ENCODE measurements at places on chromosomes 2 and 18.

- DNase-seq: no peak
Measured at GRCh38 chr18:45749918-45750689, 26.1 kb downstream of the SLC14A1 start.

- no peak for DNase-seq
Measured at GRCh38 chr2:63789338-63790020, 52.2 kb upstream of the UGP2 start.

DNA sequence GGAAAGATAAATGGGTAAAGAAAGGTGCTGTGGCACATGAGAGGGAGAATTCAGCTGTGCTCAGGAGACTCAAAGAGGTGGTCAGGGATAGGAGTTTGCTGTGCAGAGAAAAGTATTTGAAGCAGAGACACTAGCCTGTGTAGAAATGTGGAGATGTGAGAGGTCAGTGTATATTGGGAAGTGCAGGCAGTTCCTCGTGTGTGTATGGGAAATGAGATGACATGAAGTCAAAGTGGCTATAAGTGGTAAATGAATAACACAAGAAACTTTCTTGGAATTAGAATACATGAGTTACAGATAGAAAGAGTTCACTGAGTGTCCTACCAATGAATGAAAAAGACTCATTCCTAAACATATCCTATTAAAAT is 11.6 kb downstream of the MAP3K20 start:
- no peak for DNase-seq

DNA sequence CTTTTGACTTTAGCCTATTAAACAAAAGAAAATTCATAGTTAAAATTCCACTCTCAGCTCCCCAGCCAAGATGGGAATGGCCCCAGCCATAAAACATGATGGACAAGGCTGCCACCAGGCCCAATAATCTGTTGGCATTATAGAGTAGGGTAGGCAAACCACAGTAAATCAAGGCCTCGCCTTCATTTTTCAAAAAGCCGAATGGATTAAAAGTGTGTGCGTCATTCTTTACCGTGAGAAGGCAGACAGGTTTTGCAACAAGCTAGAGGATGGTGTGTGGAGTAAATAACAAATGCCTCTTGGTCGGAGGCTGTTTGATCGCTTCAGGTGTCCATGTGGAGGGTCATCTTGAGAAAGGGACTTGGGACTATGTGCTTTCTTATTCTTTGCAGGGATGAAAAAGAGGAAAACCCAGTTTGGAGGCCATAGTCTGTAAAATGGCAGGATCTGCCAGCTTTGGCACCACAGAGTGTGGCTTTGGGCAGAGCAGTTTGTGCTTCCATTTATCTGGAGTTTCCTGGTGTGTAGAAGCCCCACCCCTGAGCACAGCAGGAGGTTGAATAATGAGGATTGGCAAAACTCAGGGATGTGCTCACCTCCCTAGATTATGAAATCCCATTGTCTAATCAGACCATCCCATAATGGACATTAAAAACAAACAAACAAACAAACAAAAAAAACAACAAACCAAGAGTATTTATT is 57.1 kb upstream of the ITGB6 start:
- no peak for DNase-seq

DNA sequence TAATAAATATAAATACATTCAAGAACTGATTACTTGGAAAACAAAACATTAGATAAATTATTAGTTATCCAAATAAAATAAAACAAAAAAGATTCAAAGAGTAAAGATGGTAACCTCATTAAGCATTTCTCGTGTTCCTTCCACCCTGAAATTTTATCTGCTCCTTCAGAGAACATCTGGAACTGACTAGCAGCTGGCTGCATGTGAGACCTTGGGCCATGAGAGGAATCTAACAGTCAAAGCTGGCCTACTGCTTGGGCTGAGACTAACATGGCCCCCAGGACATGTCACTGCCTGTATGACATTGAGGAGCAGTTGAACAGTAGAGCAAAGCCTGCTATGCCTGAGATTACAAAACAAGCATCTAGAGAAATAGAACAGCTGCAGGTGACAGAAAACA is 208.5 kb upstream of the ZSWIM2 start:
- no peak for DNase-seq

DNA sequence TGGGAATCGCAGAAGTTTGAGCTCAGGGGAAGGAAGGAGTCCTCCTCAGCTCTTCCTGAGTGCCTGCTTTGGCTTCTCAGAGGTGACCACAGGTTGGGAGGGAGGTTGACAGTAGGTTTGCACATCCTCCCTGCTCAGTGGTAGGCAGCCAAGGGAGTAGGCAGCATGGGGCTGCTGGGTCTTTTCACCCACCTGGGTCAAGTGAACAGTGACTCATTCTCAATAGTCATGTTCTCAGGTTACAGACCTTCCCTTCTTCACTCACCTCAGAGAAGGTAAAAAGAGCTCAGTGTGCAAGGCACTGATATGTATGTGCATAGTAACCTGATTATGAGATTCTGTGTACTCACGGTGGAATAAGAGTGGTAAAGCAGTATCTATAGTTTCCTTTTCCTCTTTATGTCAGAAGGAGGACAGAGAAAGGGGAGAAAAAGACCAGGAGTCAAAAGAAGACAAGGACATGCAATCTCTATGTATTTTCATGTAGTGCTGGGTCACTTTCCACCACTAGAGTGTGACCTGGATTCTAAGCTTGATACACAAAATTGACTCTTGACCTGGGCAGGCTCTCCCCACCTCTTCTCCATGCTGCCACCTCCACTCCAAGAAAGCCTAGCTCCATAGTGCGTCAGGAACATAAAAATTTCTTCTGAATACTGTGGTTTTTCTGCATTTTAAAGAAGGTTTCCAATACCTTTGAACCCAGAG is 36.5 kb upstream of the ASNSD1 start:
- DNase-seq: no peak

DNA sequence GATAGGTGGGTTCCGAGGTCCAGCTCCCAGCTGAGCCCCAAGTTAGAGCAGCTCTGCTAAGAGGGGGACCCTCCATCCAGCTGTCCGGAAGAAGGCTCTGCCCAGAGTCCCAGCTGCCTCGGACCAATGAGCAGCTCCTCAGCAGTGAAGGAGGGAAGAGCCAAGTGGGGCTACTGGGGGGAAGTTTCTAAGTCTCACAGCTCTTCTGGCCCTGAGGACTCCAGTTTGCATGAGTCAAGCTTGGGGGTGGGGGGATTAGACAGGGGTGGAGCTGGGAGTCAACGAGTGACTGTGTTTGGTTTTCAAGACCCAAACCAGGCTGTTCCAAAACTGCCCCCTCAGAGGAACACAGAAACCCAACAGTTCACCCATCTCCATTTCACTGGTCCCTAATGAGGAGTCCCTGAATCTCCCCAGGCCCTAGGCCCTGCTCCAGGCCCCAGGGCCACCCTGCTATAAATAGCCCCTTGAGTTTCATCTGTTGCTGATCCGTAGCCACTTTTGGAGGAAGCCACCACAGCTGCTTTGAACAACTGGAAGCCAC is 100.9 kb downstream of the TNS1 start:
- no peak for DNase-seq

Measured in activated CD4-positive, alpha-beta T cell treated with anti-CD3 and anti-CD28 coated beads, Interleukin-2, amount 50 U/mL, for 48 hours (primary cell).